ENCODE measurements at places on chromosomes 4 and X.

DNA sequence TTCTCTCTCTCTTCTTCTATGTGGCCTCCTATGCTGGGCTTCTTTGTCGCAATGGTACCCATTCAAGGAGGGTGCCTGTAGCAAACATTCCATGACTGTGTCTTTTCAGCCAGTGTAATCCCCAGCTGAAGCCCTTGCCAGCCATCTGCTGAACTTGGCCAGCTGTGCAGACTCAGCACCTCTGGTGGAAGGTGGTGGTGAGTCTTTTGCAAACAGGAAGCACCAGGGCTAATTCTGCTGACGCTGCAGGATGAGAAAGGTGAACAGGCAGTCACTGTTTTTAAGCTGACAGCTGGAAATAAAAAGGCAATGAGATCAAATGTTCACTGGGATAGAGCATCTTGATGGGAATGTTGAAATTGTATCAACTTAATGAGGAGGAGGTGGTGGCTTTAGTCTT, 298.7 kb upstream of the CLNK start:
- no peak for DNase-seq

DNA sequence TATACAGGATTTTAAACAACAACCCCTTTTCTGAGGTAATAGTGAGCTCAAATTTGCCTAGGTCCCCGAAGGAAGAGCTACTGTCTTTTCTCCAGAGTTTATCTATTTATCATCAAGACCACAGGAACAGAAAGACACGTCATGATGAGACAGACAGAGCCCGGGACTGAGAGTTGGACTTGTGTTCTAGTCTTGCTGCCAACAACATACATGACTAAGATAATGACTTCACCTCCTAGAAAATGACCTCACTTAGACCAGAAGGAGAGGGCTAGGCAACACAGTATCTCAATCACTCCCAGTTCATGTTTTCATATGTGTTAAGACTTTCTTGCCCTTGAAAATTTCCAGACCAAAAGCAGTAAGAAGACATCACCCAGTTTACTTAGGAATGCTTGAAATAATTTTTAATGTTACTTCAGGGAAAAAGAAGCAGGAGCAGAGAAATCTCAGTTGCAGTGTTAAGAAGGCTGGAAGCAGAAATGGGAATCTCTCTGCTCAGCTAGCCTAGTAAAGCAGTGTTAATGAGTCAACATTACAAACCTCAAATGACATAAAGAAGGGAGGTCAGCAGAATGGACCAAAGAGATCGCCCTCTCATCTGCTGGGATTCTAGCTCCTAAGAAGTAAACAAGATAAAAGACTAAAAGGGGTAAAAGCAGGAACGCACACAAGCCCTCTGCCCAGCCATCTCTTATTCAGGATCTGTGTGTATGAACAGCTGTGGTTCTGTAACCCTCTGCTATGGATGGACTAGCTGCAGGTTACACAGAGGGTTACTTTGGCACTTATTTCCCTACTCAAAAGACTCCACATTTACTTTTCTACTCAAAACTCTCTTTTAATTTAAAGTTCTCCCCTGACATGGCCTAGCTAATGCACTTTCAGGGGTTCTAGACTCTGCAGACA, 24.8 kb downstream of the PDGFC start:
- no peak for DNase-seq

GRCh38 chr4:38017609-38018008, 57.4 kb downstream of the PTTG2 start:
- DNase-seq: no peak

GRCh38 chr4:123485601-123486000, 89.0 kb downstream of the SPRY1 start:
- no peak for DNase-seq

GRCh38 chr4:93437991-93438390, 390.6 kb upstream of the ATOH1 start:
- no peak for DNase-seq

DNA sequence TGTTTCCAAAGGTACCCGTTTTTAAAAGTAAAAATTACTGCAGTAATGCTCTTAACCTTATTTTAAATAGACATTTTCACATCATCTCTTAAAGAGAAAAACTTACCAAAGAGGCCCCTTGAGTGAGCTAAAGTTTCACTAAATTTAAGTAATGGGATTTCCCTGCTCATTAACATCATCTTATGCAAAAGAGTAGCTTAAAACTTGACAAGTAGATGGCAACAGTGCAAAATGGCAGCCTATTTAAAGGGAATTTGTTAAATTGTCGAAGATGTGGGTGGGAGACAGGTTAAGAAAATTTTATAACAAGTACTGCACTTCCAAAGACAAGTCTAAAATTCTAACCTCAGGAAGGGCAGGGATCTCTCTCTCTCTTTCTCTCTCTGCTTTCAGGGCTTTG, 271.7 kb upstream of the LDB2 start:
- no peak for DNase-seq

DNA sequence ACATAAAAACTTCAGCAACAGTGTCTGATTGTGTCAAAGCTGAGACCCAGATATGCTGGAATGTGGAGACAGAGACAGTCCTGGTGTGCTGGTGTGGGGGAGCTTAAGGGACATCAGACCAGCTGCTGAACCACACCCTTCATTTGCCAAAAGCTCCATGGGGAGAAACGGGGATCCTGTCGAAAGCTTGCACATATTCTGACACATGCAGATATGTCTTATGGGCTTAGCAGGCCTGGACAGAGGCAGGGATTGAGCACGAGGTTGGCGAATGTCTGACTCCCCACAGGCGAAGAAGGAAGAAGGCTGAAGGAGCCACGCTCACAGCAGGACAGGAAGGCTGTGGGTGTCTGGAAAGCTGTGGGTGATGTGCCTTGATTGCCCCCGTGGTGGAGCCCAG, 72.1 kb upstream of the ACSL1 start:
- no peak for DNase-seq
